Astrocyte (in vitro differentiated cells and primary cell): ENCODE measurements at places on chromosomes 11 and 22. TPM values are rescaled to one million over a fixed set of nuclear protein-coding genes. Genes with fewer than 3 reads are reported as not detected.

GRCh38 chr22:40651563-40652501 lies 15.3 kb upstream of the MRTFA start:
- no peaks in the 10 kb centered on the region for H3K27me3 ChIP-seq
- no peaks in the 10 kb centered on the region for H3K36me3 ChIP-seq
- H3K27ac ChIP-seq: peak overlapping the region; percentile 100
- peaks cover 26% of the 10 kb centered on the region for H3K4me1 ChIP-seq
- peak overlapping the region; percentile 66 for H3K4me3 ChIP-seq

DNA sequence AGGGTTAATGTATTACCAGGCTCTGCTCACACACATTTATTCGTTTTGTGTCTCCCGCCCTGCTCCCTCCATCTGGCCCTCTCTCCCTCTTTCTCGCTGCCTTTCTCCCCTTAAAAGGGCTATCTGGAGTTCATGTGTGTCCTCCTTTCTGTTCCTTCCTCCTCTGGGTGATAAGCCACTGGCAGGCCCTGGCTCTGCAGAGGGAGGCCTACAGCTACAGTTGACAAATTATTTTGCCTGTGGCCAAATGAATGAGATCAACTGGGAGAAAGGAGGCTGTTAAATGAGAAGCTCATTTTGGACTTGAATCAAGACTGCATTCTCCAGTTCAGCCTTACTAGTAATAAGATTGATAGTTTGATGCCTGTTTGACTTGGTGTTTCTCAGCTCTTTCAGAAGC lies 17.5 kb upstream of the OPCML start:
- no peaks in the 10 kb centered on the region for H3K4me1 ChIP-seq
- no peaks in the 10 kb centered on the region for H3K27me3 ChIP-seq
- no peaks in the 10 kb centered on the region for H3K36me3 ChIP-seq
- DNase-seq: no peak

DNA sequence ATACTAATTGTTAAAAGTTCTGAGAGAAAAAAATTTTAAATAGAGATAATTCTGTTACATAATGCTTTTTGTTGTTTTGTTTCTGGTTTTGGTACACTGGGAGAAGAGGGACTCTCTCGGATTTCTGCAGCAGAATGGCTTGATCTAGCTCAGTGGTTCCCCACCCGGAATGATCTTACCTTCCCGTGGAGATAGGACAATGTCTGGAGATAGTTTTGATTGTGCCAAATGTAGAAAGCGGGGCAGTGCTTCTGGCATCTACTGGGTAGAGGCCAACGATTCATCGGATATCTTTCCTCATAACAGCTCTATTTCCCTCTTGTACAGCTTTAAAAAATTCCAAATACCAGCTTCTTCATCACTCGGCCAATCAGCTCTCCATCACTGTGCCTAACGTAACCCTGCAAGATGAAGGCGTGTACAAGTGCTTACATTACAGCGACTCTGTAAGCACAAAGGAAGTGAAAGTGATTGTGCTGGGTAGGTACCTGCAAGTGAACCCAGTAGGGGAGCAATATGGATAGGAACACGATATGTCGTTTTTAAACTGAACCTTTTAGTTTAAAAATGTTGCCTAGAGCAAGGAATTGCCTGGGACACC lies 13.2 kb downstream of the CRTAM start:
- H3K36me3 ChIP-seq: no peaks in the 10 kb centered on the region
- DNase-seq: no peak
- H3K4me3 ChIP-seq: no peak overlapping the region
- peaks cover 28% of the 10 kb centered on the region for H3K4me1 ChIP-seq
- H3K27ac ChIP-seq: no peak overlapping the region

- no peaks in the 10 kb centered on the region for H3K4me1 ChIP-seq
- H3K36me3 ChIP-seq: no peaks in the 10 kb centered on the region
- DNase-seq: no peak
- H3K27ac ChIP-seq: no peak overlapping the region
- H3K4me3 ChIP-seq: no peak overlapping the region
Observed at GRCh38 chr11:1053121-1053901, 16.8 kb upstream of the MUC6 start.

GRCh38 chr11:44727373-44728287 lies 868 bp downstream of the TSPAN18 start:
- H3K36me3 ChIP-seq: no peaks in the 10 kb centered on the region
- H3K27ac ChIP-seq: no peak overlapping the region
- DNase-seq: peak; percentile 53
- H3K4me1 ChIP-seq: no peaks in the 10 kb centered on the region
- H3K27me3 ChIP-seq: peaks cover 38% of the 10 kb centered on the region
- peak overlapping the region; percentile 55 for H3K4me3 ChIP-seq

DNA sequence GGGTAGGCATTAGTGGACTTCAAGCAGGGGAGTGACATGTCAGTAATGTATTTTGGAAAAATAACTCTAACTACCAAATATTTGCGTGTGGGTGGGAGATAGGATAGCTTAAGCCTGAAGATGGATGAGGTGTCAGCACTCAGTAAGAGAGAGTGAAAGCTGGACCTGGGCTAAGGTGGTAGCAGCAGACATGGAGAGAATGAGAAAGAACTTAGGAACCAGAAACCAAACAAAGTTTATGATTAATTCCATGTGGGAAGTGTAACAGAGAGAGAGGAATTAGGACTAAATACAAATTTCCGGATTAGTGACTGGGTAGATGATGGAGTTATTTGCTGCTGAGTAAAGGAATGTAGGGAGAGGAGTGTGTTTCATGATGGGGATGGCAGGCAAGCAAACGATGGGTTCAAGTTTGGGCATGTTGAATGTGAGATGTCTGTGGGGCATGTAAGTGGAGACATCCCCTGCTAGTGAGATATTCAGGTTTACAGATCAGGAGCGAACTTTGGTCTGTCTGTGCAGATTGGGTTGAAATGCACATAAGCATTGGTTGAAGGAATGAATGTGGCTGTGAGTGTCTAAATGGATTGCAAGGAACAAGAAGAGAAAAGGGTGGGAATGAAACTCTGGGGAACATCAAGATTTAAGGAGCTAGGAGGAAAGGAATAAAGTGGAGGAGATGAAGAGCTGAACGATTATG lies 185.6 kb upstream of the MTMR2 start:
- no peak overlapping the region for H3K4me3 ChIP-seq
- peak; percentile 56 for DNase-seq
- peaks cover 18% of the 10 kb centered on the region for H3K4me1 ChIP-seq
- no peaks in the 10 kb centered on the region for H3K27me3 ChIP-seq

GRCh38 chr11:35064114-35064800 lies 74.7 kb upstream of the CD44 start:
- peaks cover 21% of the 10 kb centered on the region for H3K4me1 ChIP-seq
- no peaks in the 10 kb centered on the region for H3K36me3 ChIP-seq
- DNase-seq: peak; percentile 54
- H3K27me3 ChIP-seq: no peaks in the 10 kb centered on the region
- peak overlapping the region; percentile 26 for H3K27ac ChIP-seq
- H3K4me3 ChIP-seq: no peak overlapping the region

- no peaks in the 10 kb centered on the region for H3K4me1 ChIP-seq
- no peak for DNase-seq
- H3K36me3 ChIP-seq: no peaks in the 10 kb centered on the region
- H3K4me3 ChIP-seq: no peak overlapping the region
- no peak overlapping the region for H3K27ac ChIP-seq
Observed at GRCh38 chr11:44748606-44749005, 21.8 kb downstream of the TSPAN18 start.

DNA sequence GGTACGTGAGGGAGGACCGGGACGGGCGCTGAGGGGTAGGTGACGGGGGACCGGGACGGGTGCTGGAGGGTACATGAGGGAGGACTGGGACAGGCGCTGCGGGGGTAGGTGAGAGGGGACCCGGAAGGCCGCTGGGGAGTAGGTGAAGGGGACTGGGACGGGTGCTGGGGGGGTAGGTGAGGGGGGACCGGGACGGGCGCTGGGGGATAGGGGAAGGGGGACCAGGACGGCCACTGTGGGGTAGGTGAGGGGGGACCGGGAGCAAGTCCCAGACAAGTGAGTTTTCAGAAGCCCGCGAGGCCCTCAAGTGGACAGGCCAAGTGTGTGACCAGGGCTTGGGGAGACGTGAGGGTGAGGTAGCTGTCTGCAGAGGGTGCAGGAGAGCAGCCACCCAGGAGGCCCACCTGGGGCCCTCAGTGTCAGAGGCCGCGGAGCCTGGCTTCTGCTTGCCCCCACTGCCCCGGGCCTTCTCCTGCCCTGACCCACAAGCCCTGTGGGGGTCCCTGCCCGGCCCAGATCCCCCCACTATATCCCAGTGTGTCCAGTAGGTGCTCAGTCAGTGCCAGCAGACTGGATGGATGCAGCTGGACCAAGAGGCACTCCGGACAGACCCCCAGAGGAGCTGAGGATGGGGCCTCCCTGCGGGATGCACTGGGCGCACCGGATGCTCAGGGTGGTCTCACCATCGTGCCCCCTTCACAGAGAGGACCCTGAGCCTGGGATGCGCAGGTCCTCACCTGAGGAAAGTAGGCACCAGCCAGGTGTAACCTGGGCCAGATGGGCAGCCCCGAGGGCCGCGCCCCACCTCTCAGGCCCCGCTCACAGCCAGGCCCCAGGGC lies 44.2 kb upstream of the TH start:
- H3K27me3 ChIP-seq: peaks cover 17% of the 10 kb centered on the region
- H3K4me3 ChIP-seq: no peak overlapping the region
- no peaks in the 10 kb centered on the region for H3K4me1 ChIP-seq
- H3K27ac ChIP-seq: no peak overlapping the region

- H3K4me1 ChIP-seq: peaks cover 19% of the 10 kb centered on the region
- peak; percentile 79 for DNase-seq
- H3K36me3 ChIP-seq: no peaks in the 10 kb centered on the region
- H3K27me3 ChIP-seq: no peaks in the 10 kb centered on the region
- H3K4me3 ChIP-seq: no peak overlapping the region
Observed at GRCh38 chr11:9859554-9860305, 195.9 kb downstream of the SWAP70 start.

DNA sequence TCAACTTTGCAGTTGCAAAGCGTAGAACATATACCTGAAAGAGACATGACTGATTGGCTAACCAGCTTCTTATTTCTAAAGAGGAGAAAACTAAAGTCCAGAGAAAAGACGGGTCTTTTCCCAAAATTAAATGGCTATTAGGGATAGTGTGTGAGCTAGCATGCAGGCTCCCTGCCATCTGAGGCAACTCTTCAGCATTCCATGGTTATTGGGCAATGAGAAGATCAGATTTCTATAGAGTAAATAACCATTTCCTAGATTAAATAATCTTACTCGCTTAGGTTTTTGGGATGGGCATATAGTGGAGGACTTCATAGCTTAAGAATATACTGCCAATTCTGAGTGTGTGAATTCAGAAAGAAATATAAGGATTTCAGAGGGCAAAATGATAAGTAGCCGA lies 95.0 kb downstream of the PDHX start:
- no peak for DNase-seq
- H3K36me3 ChIP-seq: no peaks in the 10 kb centered on the region
- H3K4me3 ChIP-seq: no peak overlapping the region
- H3K27me3 ChIP-seq: no peaks in the 10 kb centered on the region

DNA sequence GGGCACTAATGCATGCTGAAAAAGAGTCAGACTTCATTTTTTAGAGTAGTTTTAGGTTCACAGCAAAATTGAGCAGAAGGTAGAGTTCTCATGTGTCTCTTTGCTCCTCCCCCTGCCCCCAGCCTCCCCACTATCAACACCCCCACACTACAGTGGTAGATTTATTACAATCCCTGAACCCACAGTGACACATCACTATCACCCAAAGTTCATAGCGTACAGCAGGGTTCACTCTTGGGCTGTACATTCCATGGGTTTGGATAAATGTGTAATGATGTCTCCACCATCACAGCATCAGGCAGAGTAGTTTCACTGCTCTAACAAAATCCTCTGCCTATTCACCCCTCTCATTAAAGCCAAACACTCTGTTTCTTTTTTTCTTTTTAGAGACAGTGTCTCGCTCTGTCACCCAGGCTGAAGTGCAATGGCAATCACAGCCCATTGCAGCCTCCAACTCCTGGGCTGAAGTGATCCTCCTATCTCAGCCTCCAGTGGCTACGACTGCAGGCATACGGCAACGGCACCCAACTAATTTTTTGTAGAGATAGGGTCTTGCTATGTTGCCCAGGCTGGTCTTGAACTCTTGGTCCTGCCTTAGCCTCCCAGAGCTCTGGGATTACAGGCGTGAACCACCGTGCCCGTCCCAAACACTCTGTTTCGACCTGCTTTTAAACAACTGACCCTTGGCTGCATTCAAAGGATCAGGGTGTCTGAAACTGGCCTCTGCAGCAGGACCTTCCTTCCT lies 4.1 kb downstream of the BEST1 start:
- H3K27me3 ChIP-seq: peaks cover 5% of the 10 kb centered on the region
- no peaks in the 10 kb centered on the region for H3K36me3 ChIP-seq
- peaks cover 9% of the 10 kb centered on the region for H3K4me1 ChIP-seq

- no peak for DNase-seq
- no peaks in the 10 kb centered on the region for H3K4me1 ChIP-seq
- H3K4me3 ChIP-seq: no peak overlapping the region
- H3K36me3 ChIP-seq: no peaks in the 10 kb centered on the region
Observed at GRCh38 chr11:94636388-94636949, 69.3 kb downstream of the PIWIL4 start.

- no peak for DNase-seq
- H3K4me3 ChIP-seq: no peak overlapping the region
- no peaks in the 10 kb centered on the region for H3K36me3 ChIP-seq
- H3K4me1 ChIP-seq: no peaks in the 10 kb centered on the region
Observed at GRCh38 chr11:124830749-124831148, 30.5 kb upstream of the MSANTD2 start.

GRCh38 chr11:111260811-111261210 lies 15.3 kb downstream of the POU2AF2 start:
- no peak overlapping the region for H3K27ac ChIP-seq
- no peaks in the 10 kb centered on the region for H3K27me3 ChIP-seq
- no peaks in the 10 kb centered on the region for H3K36me3 ChIP-seq

DNA sequence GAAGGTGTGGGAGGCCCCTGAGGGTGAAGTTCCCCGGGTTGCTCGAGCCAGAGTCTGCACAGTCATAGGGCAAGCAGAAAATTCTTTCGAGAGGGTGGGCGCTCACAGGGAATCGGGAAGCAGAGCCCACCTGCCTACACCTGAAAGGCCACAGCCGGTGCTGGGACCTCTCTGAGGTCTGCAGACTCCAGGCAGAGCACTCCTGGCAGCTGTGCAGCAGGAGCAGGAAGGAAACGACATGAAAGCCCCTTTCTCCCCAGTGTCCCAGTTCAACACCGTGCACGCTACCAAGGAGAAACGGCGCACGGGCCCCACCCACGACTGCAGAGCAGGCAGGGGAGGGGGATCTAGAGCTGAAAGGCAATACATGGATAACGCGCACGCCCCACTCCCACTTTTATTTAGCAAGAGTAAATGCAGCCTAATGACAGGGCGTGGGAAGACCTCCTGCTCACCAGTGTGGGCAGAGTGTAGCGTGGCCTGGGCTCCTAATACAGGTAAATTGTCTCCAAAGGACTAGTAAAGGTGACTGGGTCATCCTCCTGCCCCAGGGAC lies 13.5 kb downstream of the DHCR7 start:
- peaks cover 6% of the 10 kb centered on the region for H3K36me3 ChIP-seq
- H3K4me1 ChIP-seq: no peaks in the 10 kb centered on the region
- no peak overlapping the region for H3K4me3 ChIP-seq

PPP6R2 gene
- 47.9 and 48.3 TPM in 2 replicates for total RNA-seq

SLC22A8 gene
- not detected in 2 replicates for total RNA-seq

NAP1L4 gene
- 129 and 153 TPM in 2 replicates for total RNA-seq

XRCC6 gene
- 221 and 232 TPM in 2 replicates for total RNA-seq

TPBGL gene
- 0.20 and 0.41 TPM in 2 replicates for total RNA-seq
